B cell (primary cell): ENCODE measurements at places on chromosomes 2 and 18. TPM values are rescaled to one million over a fixed set of nuclear protein-coding genes. Genes with fewer than 3 reads are reported as not detected.

DNA sequence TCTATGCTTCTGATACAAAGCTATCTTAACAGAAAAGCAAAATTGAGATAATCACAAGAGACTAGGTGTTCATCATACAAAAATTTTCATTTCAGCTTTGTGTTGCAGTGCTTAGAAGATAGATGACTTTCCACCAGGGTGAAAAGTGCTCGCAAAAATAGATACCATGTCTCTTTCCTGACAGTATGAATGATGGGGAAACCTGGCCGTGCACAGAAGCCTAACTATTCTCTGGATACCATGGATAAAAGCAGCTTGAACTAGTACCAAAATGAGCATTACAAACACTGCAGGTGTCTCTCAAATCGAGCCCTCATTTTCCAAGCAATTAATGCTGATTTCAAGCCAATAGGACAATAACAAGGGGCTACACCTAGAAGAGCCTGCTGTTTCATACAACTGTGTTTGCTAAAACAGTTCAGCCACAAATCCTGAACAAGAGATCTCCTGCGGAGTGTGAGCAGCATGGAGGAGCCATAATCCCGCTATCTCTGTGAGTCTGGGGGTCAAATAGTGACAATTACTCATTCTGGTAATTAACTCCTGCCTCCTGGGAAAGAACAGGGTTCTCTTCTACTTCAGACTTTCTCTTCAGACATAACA is 507.6 kb downstream of the PID1 start:
- no peaks in the 10 kb centered on the region for H3K4me1 ChIP-seq
- no peaks in the 10 kb centered on the region for H3K27me3 ChIP-seq
- H3K27ac ChIP-seq, result no peak overlapping the region
- H3K36me3 ChIP-seq, result no peaks in the 10 kb centered on the region

The GLI2 gene
- not detected in 2 replicates for total RNA-seq

The MAPRE3 gene
- 5.4 and 7.1 TPM in 2 replicates for total RNA-seq

DNA sequence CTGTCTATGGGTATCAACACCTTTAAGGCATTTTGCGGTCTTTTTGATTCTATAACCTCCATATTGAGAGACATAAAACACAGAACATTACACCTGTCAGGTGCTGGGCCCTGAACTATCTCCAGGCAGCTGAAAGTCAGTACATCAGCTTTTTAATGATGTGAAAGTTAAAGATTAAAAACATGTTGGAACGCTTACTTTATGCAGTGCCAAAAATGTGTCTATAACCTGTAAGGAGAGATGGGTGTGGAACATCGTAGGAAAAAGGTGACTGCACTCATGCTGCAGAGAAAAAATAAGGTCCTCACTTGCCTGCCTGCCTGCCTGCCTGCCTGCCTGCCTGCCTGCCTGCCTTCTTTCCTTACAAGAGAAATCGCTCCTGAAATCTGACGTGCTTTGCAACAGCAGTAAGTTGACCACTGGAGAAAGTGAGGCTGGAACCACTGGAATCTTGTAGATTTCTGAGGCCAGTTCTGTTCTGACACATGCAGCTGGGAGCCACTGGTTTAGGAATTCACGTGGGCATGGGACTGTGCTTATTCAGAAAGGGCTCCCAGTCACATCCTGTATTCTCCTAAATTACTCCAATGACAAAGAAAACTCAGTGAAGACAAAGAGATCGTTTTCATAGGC is 34.1 kb downstream of the BCL11A start:
- DNase-seq, result no peak
- H3K27ac ChIP-seq, result peak overlapping the region; percentile 85
- H3K4me3 ChIP-seq, result no peak overlapping the region

The SPAST gene
- total RNA-seq, result 26.8 and 28.9 TPM in 2 replicates

GRCh38 chr18:48172226-48173006 is 236.8 kb downstream of the ZBTB7C start:
- no peak for DNase-seq
- no peaks in the 10 kb centered on the region for H3K27me3 ChIP-seq
- no peak overlapping the region for H3K27ac ChIP-seq
- H3K4me3 ChIP-seq, result no peak overlapping the region

The SCN1A gene
- not detected in 2 replicates for total RNA-seq
